Stimulated activated CD8-positive, alpha-beta memory T cell treated with anti-CD3 and anti-CD28 coated beads, Interleukin-7, amount 100 ng/mL, for 48 hours (primary cell): ENCODE measurements at places on chromosomes 11 and 22.

DNA sequence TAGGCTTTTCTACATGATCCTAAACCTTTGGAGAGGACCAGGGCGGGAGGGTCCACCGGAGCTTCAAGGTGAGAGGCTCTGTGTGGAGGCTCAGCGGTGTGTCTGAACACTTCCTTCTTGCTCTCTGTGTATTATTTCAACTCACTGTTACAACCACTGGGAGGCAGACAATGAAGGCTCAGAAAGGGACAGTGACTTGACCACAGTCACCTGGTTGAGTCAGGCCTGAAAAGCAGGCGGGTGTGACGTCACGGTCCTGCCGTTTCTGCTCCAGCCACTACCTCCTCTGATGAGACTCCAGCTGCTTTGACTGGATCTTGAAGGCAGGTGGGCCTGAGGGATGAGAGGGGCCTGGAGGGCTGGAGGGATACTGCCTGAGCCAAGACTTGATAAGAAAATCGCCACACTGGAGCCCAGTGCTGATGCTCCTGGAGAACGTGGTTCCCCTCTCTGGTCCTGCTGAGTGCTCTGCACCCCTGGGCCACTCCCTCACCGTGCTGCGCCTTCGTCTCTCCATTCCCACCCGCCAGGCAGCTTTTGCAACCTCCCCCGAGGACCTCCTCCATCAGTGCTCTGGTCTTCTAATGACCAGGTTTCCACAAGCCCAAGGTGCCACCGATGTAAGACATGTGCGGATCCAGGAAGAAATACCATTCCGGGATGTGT lies 27.9 kb downstream of the KCNC1 start:
- DNase-seq, result no peak

- DNase-seq, result peak; percentile 71
These were observed 19.6 kb downstream of the C22orf23 start for GRCh38 chr22:37933711-37934376.

GRCh38 chr11:13321431-13321830 lies 43.8 kb downstream of the BMAL1 start:
- DNase-seq, result no peak

DNA sequence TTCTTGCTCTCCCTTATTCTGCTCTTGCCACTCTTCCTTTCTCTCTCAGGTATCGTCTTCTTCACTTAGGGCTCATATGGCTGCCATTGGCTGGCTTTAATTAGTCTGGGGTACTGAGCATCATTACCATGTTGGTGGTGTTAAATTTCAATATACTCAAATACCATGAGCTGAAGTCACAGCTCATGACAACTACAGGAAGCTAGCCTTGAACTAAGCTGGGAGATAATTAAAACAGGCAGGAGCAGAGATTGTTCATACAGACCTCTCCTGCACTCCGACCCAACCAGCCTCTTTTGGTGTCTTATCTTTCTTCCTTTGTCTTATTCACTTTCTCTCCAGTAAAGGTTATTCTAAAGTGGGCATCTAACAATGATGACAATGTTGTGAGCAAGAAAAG lies 130.9 kb upstream of the BLID start:
- no peak for DNase-seq

GRCh38 chr11:14310679-14311078 lies 48.3 kb downstream of the RRAS2 start:
- no peak for DNase-seq
